SK-N-SH (cell line): ENCODE measurements at places on chromosomes 3 and 15. TPM values are rescaled to one million over a fixed set of nuclear protein-coding genes. Genes with fewer than 3 reads are reported as not detected.

The C3orf52 gene
- 5.4 and 8.7 TPM in 2 replicates for polyA plus RNA-seq

The CDC25A gene
- polyA plus RNA-seq: 3.3 and 3.8 TPM in 2 replicates

The PIERCE2 gene
- polyA plus RNA-seq: 2.5 and 2.9 TPM in 2 replicates

The NR1I2 gene
- 0.03 TPM in 1 of 2 replicates, not detected in the other for polyA plus RNA-seq

The ADIPOQ gene
- polyA plus RNA-seq: not detected in 2 replicates

The TNFAIP8L3 gene
- 0.08 and 0.13 TPM in 2 replicates for polyA plus RNA-seq

The PLD1 gene
- polyA plus RNA-seq: 6.2 and 7.9 TPM in 2 replicates

DNA sequence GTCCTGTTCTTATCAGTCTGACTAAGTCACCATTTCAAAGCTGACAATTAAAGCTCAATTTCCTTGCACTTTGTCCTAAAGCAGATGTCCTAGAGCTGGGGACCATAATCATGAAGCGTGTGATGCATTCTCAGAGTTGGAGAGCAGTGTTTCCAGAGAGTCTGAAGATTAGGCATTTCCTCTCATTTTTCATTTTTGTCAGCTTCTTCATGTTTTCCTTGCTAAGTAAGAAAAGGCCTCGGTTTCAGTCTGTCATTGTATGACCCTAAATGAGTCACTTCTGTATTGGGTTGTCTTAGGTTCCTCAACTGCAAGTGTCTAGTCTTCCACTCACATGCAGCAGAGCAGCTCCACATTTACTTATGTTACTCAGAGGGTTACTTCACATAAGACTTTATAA, 257.2 kb upstream of the TPRG1 start:
- H3K36me3 ChIP-seq: no peaks in the 10 kb centered on the region
- H3K27me3 ChIP-seq: no peaks in the 10 kb centered on the region
- DNase-seq: no peak
- no peak overlapping the region for H3K27ac ChIP-seq

DNA sequence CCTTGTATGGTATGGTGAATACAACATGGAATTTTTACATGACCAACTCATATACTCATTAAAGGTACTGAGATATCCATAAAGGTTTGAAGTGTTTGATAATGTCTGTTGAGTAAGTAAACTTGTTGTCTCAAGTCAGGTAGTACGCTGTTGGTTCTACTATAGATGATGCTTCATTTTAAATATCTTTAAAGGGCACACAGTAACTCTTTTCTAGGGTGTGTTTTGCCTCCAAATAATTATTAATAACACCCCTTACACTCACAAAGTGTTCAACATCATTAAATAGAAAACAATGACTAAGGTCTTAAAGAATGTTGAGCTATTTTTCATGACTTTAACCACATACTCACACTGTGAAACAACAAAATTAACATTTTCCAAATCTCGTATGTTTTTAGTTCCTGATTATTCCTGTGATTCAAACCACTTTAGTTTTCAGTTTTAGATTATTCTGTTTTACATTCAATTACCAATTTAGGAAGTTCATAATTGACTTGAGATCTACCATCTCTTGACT, 220.0 kb upstream of the NANOGP8 start:
- no peaks in the 10 kb centered on the region for H3K36me3 ChIP-seq
- no peak for DNase-seq
- H3K4me3 ChIP-seq: no peak overlapping the region
- H3K27ac ChIP-seq: peak overlapping the region; percentile 92
- H3K27me3 ChIP-seq: no peaks in the 10 kb centered on the region

GRCh38 chr3:55292360-55292759, 194.7 kb downstream of the WNT5A start:
- no peak overlapping the region for H3K4me3 ChIP-seq
- H3K36me3 ChIP-seq: no peaks in the 10 kb centered on the region
- H3K27ac ChIP-seq: no peak overlapping the region
- peaks cover 10% of the 10 kb centered on the region for H3K4me1 ChIP-seq

- peak overlapping the region; percentile 84 for H3K4me3 ChIP-seq
- H3K4me1 ChIP-seq: no peaks in the 10 kb centered on the region
- H3K36me3 ChIP-seq: no peaks in the 10 kb centered on the region
- H3K27ac ChIP-seq: peak overlapping the region; percentile 72; the same call in 1 of the 2 replicates
These were observed 1.2 kb upstream of the USF3 start for GRCh38 chr3:113697500-113698090.

DNA sequence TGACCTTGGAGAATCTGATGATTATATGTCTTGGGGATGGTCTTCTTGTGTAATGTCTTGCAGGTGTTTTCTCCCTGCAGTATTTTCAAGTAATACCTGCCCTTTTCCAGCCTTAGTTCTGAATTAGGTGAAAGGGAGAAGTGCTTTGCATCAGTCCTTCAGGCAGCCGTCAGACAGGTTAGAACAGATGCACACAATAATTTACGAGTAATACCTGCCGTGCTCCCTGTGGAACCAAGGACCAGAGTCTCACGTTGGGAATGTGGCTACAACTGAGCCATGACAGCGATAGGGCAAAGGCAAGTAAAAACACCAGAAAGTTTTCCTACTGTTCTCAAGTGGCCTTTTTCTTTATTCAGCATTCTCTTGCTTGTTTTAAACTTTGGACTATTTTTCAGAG, 69.1 kb downstream of the CHCHD6 start:
- H3K27ac ChIP-seq: no peak overlapping the region
- no peak overlapping the region for H3K4me3 ChIP-seq
- H3K4me1 ChIP-seq: peaks cover 3% of the 10 kb centered on the region; the same call in 1 of the 2 replicates
- no peaks in the 10 kb centered on the region for H3K36me3 ChIP-seq
- no peaks in the 10 kb centered on the region for H3K27me3 ChIP-seq

GRCh38 chr3:169241630-169241990, 421.9 kb downstream of the MECOM start:
- H3K36me3 ChIP-seq: no peaks in the 10 kb centered on the region
- peak overlapping the region; percentile 77 for H3K27ac ChIP-seq
- H3K4me3 ChIP-seq: peak overlapping the region; percentile 58
- H3K27me3 ChIP-seq: no peaks in the 10 kb centered on the region

DNA sequence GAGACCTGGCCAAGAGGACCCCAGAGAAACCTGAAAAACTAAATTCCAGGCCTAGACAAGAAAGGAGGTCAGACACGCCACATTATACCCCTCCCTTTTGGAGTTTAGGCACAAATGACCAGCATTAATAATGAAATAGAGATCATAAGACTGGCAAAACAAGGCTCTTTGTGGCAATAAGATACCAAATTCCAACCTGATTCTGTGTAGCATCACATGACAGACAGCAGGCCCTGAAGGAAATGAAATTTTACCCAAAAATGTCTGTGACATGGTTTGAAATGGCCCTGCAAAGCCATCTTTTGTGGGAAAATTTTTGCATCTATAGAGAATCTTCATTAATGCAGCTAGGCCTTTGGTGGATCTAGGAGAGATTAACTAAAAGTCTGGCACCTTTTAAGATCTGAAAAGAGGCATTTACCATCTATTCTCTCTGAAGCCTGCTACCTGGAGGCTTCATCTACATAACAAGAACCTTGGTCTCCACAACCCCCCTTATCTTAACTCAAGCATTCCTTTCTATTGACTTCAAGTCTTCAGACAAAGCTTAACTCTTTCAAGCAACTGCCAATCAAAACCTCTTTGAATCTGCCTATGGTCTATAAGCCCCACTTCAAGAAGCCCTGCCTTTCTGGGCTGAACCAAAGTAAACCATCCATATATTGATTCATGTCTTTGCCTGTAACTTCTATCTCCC, 8.0 kb downstream of the FAM174B start:
- H3K4me1 ChIP-seq: no peaks in the 10 kb centered on the region
- H3K4me3 ChIP-seq: no peak overlapping the region
- no peak for DNase-seq
- H3K27me3 ChIP-seq: no peaks in the 10 kb centered on the region
- no peak overlapping the region for H3K27ac ChIP-seq
- H3K36me3 ChIP-seq: no peaks in the 10 kb centered on the region

- H3K4me3 ChIP-seq: no peak overlapping the region
- DNase-seq: no peak
- H3K27ac ChIP-seq: peak overlapping the region; percentile 54
- H3K27me3 ChIP-seq: no peaks in the 10 kb centered on the region
- peaks cover 50% of the 10 kb centered on the region for H3K36me3 ChIP-seq
These were observed 39.6 kb downstream of the CHAC1 start for GRCh38 chr15:40992825-40993224.

GRCh38 chr3:48595526-48596121, 495 bp upstream of the COL7A1 start:
- DNase-seq: peak; percentile 72
- H3K27me3 ChIP-seq: no peaks in the 10 kb centered on the region

DNA sequence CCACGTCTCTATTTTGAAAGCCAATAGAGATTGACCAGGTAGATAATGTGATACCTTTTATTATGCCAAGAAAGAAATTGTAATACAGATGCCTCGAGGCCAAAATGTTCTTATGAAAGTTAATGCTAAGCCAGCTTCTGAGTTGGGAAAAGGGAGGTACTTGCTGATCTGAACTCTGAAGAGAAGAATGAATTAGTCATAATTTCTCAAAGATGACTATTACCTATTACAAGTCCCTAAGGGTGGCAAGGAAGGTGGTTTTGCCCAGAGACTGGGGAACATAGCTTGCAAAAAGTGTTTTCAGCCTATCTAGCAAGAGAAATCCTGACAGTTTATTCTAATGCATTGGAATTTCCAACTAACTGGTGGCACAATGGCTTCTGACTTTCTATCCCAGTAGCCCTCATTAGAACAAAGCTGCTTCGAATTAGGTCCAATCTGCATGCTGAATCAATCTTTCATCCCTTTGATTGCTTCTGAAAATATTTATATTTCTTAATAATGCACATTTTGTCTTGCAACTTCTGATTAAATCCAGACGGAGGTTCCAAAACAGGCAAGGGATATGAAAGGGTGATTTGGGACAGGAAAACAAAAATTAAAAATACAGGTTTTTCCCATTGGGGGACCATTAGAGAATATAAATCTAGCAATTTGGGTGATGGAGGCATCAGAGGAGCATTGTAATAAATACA, 17.7 kb upstream of the NR2F2 start:
- H3K4me1 ChIP-seq: no peaks in the 10 kb centered on the region
- H3K27ac ChIP-seq: no peak overlapping the region
- no peak for DNase-seq
- H3K4me3 ChIP-seq: no peak overlapping the region
- no peaks in the 10 kb centered on the region for H3K36me3 ChIP-seq

DNA sequence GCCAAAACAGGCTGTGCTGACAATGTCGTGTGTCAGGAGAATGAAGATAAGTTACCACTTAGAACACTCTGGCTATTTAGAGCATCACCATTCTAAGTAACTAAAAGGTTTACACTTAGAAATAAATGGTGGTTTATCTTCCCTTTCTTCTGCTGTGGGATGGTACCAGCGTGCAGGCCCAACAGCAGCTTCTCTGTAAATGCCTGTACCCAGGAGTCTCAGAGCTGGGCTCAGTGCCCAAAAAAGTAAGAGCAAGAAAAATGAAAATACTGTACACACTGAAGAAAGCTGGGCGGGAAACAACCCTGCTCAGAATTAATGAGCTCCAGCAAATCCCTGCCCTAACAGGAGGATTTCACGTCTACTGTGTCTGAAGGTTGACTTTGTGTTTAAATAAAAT, 206.5 kb downstream of the MFSD1 start:
- H3K36me3 ChIP-seq: no peaks in the 10 kb centered on the region
- H3K27ac ChIP-seq: no peak overlapping the region
- no peak overlapping the region for H3K4me3 ChIP-seq
- no peak for DNase-seq

GRCh38 chr3:104578558-104578957, 788.2 kb upstream of the ALCAM start:
- H3K27ac ChIP-seq: no peak overlapping the region
- H3K4me1 ChIP-seq: no peaks in the 10 kb centered on the region
- H3K27me3 ChIP-seq: no peaks in the 10 kb centered on the region
- H3K36me3 ChIP-seq: no peaks in the 10 kb centered on the region
- no peak for DNase-seq

DNA sequence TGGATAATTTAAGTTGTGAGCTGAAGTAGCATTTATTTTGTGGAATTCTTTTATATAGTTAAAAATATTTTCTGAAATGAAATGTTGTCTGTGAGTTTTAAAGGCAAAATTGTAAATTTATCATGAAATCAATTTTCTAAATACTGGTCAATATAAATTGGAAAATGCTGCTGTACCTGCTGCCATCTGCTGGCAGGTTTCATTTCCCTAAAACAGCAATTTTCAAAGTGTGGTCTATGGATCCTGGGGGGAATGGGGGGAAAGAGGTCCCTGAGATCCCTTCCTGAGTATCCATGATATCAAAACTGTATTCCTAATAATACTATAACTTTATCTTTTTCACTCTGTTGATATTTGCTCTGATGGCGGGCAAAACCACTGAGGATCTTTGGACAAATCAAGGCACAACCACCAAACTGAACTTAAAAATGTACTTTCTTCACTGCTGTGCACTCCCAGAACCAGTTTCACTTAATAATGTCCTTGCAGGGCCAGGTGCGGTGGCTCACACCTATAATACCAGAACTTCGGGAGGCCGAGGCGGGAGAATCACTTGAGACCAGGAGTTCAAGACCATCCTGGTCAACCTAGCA, 17.2 kb upstream of the CCR4 start:
- peak; percentile 57 for DNase-seq
- no peak overlapping the region; the same call in 1 of the 2 replicates for H3K4me3 ChIP-seq
- H3K36me3 ChIP-seq: no peaks in the 10 kb centered on the region
- no peaks in the 10 kb centered on the region for H3K4me1 ChIP-seq
- H3K27ac ChIP-seq: no peak overlapping the region
- no peaks in the 10 kb centered on the region for H3K27me3 ChIP-seq

DNA sequence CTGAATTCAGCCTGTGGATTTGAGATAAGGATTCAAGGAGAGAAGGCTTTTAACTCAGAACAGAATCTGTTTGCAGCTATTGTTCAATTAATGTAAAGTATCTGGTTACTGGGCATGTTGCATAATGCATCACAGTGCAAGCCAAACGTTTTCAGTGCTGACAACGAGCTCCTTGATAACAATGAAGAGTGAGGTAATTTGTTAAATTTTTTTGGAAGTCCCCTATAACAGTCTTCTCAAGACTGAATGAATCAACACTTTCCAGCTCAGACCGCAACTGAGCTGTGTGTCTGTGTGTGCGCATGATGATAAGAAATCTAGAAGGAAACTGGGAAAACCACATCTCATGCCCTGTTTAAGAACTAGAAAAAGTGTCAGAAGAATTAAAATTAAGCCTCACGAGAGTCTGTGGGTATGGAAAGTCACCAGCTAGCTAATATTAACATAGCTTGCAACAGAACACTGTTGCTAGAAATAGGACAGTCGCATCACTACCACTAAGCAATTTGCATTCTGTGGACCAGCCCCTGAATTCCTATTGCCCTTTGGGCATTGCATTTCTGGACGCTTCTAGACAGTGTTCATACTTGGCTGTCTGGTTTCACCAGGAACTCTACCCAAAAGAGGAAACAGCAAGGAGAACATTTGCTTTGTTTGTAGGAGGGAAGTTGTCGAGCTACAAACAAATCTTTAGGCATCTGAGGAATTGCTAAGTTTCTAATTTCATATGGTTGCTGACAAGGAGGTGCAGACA, 43.7 kb upstream of the ATP2C1 start:
- H3K27me3 ChIP-seq: no peaks in the 10 kb centered on the region; the same call in 1 of the 2 replicates
- no peaks in the 10 kb centered on the region for H3K36me3 ChIP-seq
- no peak overlapping the region for H3K27ac ChIP-seq
